ENCODE measurements at places on chromosomes 13 and 19. TPM values are rescaled to one million over a fixed set of nuclear protein-coding genes. Genes with fewer than 3 reads are reported as not detected.

DNA sequence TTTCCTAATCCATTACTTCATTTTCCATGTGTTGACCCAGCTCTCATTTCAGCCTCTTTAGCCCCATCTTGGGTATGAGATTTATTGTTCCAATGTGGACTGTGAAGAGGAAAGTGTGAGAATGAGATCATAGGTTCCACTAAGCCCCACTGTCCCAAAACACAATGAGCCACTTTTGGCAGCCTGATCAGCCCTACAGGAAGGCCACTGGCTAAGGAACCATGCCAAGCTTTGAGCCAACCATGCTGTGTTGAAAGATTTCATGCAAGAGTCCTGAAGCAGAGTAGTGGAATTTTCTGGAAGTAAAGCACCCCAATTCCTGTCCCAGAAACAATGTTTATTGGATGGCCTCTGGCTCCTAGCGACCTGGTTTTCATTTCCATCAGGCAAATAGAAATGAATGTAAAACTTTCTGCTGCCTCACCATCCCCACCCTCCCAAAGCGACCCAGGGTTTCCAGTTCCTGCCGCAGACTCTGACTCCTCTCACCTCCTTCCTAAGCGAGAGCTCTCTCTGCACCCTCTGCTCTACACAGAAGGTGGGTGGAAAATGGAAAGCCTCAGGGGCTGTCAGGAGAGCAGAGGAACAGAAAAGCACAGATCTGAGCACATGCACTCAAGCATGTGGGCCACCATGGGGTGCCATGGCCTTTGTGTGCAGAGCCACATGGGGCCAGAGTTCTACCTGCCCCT, 73.1 kb downstream of the KCTD12 start:
- peak; percentile 77 for DNase-seq

ZNF534 gene
- total RNA-seq, result 0.49 TPM

- DNase-seq, result no peak
These were observed 89.9 kb downstream of the TEX26 start for GRCh38 chr13:31022288-31022895.

GRCh38 chr13:113238536-113238935, 29.1 kb downstream of the CUL4A start:
- DNase-seq, result no peak

- no peak for DNase-seq
These were observed 33.7 kb upstream of the POSTN start for GRCh38 chr13:37632294-37632693.

ZNF208 gene
- total RNA-seq, result 37.9 TPM

DNA sequence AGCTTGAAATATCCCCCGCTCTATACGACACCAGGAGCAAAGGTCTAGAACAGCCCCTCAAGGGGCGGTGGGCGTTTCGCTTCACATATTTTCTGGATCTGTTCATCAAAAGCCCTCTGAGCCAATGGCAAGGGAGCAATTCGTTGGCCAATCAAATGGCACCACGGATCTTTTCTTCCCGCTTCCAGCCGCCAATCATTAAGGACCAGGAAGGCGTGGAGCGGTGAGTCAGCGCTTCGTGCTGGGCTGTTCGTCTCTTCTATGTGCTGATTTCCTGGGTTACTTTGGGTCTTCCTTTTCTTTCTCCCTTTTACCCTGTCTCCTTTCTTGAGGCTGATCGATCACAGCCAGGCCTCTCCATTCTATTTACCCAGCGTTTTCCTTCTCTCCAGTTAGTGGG, at the start of gene NLRP4:
Gene NLRP4 (plus strand): TSS at position 201 of the 400 bp plus-strand sequence. CDS start 15,541 bp downstream, outside the sequence.
- DNase-seq, result no peak

GRCh38 chr13:101332583-101332982, 83.7 kb downstream of the NALCN start:
- DNase-seq, result no peak

GRCh38 chr13:23715092-23715761, 145.0 kb downstream of the TNFRSF19 start:
- DNase-seq, result no peak

GRCh38 chr13:59201841-59202240, 961.9 kb downstream of the DIAPH3 start:
- DNase-seq, result no peak

GRCh38 chr13:20772401-20773131, 1.2 kb downstream of the EEF1AKMT1 start:
- no peak for DNase-seq

DNA sequence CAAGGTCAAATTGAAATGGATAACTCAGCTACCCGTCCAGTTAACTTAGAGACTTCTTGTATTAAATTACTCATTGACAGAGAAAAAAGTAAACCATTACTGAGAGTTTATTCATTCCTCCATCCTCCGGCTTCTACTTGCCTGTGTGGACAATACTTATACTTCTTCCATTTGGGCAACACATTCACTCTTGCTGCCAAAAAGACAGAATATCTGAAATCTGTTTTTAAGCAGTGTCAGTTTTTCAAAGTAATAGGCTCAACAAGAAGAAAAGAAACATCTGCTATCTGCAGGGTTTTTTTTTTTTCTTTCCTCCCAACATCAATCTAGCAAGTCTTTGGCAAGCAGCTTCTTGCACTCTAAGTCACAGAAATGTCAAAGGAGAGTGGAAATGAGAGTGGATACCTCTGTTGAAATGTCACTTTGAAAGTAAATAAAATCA, 1142.8 kb downstream of the PCDH9 start:
- DNase-seq, result no peak

- DNase-seq, result no peak
These were observed 2700.2 kb downstream of the PCDH9 start for GRCh38 chr13:64529874-64530485.

DNA sequence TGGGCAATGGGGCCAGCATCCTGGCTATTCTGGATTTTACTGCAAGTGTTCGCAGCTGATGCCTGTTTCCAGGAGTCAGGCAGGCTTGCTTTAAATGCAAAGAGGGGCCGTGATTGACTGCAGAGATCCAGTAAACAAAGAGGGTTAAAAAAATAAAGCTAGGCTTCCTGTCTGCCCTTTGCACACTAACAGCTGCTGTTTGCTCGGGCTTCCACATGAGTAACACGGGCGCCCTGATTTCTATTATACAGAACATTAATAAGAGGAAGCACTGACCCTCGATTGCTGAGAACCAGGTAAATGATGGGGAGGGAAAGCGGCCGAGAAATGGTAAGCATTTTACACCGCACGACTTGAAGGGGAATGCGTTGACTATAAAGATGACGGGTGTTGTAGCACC, 254.2 kb upstream of the ZNF507 start:
- DNase-seq, result no peak

RETN gene
- 0.76 TPM for total RNA-seq

GRCh38 chr19:48913114-48913889, 13.2 kb downstream of the NUCB1 start:
- no peak for DNase-seq

DNA sequence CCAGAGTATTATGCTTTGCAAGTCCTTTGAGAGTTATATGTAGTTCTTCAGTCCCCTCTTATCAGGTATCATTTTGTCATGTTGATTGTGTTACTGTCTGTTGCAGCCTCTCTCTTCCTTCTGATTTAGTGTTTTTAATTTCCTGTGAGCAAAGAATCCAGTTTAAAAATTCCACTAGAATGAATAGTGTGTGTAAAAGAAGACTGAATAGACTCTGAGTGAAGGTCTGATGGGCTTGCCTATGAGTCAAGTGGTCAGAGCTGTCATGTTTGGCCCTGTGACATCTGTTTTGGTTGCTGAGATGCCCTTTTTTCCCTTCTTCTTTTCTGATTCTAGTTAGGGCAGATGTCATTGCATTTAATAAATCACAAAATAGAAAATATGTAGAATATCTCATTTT, 23.3 kb upstream of the KCTD4 start:
- DNase-seq, result no peak

- DNase-seq, result no peak
These were observed 14.5 kb downstream of the IRS2 start for GRCh38 chr13:109771926-109772325.

GRCh38 chr13:108985166-108985565, 355.8 kb downstream of the MYO16 start:
- DNase-seq, result no peak

ZNF841 gene
- 10.3 TPM for total RNA-seq

GRCh38 chr19:4388337-4389063, 11.8 kb downstream of the SH3GL1 start:
- DNase-seq, result no peak

DNA sequence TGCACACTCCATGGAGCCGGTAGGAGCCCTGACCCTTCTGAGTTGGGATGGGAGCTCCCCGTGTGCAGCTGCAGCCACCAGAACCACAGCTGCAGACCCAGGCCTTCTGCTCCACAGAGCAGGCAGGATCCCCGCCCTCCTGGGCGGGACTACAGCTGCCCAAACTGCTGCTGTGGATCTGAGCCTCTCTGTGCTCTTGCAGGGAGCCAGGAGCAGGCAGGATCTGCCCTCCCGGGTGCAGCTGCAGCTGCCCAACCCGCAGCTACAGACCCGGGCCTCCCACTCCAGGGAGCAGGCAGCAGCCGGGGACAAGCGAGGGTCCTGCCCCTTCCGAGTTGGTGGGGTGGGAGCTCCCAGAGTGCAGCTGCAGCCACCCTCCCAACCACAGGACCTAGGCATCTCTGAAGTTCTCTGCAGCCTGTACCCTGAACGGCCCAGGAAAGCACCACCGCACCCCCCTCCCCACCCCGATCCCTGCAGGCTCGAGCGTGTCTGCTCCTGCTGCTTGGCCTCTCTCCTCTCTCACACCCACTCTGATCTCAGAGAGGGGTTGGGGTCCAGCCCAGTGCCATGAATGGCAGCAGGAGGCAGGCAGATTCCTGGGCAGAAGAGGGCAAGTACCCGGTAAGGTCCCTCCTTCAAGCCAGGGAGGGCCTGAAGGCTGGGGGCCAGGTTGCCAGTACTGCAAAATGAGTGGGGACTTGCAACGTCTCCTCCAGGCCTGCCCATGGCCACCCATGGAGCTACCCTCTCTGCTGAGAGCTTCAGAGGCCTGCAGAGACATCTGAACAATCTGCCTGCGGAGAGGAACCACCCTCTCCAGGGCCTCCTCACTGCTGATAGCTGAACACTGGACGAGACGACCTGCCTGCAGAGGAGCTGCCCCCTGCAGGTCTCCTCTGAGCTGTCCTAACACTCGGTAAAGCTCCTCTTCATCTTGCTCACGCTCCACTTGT, 16.4 kb upstream of the EMP3 start:
- no peak for DNase-seq

CYP2F1 gene
- not detected for total RNA-seq

DNA sequence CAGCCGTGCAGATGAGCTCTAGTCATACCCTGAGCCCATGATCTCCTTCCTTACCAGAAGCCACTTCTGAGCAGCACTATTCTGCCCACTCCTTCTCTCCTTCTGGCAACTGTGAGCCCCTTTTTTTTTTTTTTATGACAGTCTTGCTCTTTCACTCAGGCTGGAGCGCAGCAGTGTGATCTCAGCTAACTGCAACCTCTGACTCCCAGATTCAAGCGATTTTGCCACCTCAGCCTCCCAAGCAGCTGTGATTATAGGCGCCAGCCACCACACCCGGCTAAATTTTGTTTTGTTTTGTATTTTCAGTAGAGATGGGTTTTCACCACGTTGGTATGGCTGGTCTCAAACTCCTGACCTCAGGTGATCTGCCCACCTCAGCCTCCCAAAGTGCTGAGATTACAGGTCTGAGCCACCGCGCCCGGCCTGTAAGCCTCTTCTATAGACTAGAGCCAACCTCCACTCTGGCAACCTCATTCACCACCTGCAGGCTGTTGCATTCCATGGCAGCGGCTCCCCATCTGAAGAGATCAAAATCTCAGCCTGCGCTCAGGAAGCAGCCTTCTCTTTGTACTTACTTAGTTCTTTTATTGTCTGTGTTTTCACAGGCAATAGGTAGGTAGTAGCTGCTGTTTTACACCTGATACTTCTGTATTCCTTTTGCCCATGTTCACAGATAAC, 34.8 kb upstream of the NDFIP2 start:
- no peak for DNase-seq

- no peak for DNase-seq
These were observed 7.9 kb downstream of the PIP5K1C start for GRCh38 chr19:3692141-3693024.

GRCh38 chr19:57559008-57559403, 657 bp downstream of the ZNF550 start:
- peak; percentile 18 for DNase-seq

DNA sequence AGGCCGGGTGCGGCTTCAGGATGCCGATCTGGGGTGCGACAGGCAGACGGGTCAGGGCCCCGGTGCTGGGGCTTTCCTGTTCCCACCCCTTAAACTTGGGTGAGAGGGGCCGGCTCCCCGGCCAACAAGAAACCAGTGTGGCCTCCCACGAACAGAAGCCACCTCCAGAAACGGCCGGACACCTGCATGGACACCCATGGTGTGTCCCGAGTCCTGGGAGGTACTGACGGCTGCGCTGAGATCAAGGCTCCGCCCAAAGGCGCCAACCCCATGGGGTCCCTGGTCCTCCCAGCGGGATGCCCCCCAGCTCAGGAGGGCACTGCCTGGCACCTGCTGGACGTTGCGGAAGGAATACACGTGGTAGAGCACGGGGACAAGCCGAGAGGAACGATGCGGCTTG, 11.5 kb downstream of the POLRMT start:
- no peak for DNase-seq

- no peak for DNase-seq
These were observed 25.2 kb downstream of the IPO5 start for GRCh38 chr13:97978651-97979050.

DNA sequence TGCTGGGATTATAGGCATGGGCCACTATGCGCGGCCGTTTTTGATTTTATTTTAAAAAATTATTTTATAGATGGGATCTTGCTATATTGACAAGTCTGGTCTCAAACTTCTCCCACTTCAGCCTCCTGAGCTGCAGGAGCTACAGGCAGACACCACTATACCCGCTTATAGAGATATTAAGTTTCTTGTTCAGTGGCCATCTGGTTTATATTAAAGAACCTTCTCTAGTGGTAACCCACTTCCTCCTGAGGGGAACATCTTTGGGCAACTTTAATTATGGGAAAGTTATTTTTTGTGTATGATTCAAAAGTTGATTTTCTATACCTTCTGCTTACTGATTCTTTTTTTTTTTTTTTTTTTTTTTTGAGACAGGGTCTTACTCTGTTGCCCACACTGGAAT, 172.7 kb downstream of the KLF5 start:
- no peak for DNase-seq

GNG7 gene
- 45.1 TPM for total RNA-seq

PSG1 gene
- not detected for total RNA-seq

GRCh38 chr19:34678085-34678412, 571 bp downstream of the ZNF302 start:
- no peak for DNase-seq

DNA sequence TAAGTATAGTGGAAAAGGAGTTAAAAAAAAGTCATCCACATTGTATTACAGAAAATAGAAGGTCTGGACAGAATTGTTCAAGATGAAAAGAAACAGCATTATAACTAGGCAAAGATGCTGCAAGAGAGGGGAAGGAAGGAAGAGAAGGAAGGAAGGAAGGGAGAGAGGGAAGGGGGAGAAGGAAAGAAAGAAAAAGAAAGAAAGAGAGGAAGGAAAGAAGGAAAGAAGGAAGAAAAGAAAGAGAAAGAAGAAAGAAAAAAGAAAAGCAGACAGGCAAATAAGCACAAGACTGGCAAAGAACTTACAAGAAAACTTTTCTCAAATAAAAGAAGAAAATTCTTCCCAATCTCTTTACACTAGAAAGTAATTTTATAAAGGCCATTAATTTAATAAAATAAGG, 15.1 kb upstream of the FLT1 start:
- DNase-seq, result no peak

All from heart right ventricle (tissue), 16 donors.